ENCODE measurements at places on chromosomes 16 and 17.

DNA sequence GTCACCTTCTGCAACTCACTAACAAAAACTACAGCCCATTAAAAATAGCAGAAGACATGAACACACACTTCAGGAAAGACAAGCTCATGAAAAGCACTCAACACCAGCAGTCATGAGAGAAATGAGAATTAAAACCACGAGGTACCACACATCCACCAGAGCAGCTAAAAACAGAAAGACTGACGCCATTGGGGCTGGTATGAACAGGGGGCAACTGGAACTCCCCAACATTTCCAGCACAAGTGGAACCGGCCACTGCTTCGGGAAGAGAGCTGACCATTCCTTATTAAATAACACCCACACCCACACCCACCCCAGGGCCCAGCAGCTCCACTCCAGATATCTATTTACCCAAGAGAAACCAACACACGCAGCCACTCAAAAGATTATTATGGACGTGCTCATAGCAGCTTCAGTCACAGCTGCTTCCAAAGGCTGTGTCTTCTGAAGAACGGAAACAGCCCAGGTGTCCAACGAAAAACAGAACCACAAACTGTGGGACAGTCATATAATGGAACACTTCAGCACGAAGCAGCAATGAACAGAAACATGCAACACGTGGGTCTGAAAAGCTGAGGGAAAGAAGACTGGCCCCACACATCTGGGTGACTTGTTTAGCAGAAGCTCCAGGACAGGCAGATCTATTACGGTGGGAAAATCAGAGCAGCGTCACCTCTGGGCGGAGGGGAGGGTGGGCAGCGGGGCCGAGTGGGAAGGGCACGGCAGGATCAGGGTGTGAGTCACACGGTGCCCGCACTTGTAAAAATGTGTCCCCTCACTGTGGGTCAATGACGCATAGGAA, 41.1 kb downstream of the KLHDC4 start:
- no peak for DNase-seq

GRCh38 chr16:83961591-83961990, 6.5 kb upstream of the NECAB2 start:
- no peak for DNase-seq

- no peak for DNase-seq
Observed at GRCh38 chr17:42512733-42513251, 23.2 kb upstream of the NAGLU start.

DNA sequence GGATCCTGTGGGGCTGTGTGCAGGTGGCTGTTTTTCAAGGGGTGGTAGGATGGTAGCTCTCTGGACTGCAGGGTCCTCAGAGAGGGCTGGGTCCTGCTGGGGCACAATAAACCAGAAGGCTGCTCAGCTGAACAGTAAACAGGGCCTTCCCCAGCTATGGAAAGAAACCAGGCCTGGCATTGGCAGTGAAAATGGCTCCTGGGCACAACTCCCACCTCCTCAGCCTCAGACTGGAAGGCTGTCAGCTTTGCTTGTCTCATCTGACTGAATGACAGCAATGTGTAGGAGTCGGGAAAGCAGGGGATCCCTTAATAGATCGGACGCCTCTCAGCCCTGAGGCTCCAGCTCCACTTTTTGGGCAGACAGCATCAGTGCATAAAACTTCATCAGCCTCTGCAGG, 59.8 kb upstream of the NLRP1 start:
- no peak for DNase-seq

GRCh38 chr17:66306446-66306845, 4.0 kb downstream of the PRKCA start:
- DNase-seq: no peak

DNA sequence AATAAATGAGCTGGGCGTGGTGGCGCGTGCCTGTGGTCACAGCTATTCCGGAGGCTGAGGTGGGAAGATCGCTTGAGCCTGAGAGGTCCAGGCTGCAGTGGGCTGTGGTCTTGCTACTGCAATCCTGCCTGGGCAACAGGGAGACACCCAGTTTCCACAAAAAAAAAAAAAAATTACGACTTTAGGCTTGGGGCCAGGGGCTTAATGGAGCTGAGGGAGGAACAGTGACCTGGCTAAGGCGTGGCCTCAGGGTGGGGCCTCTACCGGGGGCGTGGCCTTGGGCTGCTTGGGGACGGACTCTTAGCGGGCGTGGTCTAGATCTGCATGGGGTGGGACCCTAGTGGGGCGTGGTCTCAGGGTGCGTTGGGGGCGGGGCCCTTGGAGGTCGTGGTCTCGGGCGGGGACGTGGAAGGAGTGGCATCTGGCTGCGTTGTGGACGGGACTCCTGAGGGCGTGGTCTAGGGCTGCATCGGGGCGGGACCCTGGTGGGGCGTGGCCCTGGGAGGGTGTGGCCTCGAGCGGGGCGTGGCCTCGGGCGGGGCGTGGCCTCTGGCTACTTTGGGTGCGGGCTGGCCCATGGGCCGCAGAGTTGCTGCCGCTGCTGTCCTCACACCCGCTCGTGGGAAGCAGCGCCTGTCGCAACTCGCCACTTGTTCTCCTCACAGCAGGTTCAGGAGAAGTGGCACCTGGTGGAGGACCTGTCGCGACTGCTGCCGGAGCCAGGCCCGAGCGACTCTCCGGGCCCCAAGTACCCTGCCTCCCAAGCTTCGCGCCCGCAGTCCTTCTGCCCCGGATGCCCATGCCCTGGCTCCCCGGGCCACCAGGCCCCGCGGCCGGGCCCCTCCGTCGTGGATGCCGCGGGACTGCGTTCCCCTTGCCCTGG, 5.8 kb upstream of the C17orf99 start:
- DNase-seq: no peak

GRCh38 chr17:65551267-65552040, 10.0 kb downstream of the AXIN2 start:
- no peak for DNase-seq

- DNase-seq: no peak
Observed at GRCh38 chr16:11135464-11135973, 120.5 kb downstream of the SOCS1 start.

DNA sequence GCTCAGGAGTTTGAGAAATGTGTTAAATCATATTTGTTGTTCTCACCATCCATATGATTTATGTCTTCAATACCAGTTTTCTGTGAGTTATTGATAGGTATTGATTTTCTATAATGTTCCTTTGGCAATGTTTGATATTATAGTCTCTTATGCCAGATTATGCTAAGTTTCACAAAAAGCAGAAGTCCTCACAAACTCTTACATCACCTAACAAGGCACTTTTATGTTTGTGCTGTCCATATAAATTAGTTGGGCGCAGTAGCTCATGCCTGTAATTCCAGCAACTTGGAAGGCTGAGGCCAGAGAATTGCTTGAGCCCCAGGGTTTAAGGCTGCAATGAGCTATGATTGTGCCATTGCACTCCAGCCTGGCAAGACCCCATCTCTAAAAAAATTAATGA, 12.6 kb upstream of the UQCRC2 start:
- no peak for DNase-seq

GRCh38 chr17:73011016-73011486, 81.4 kb downstream of the SLC39A11 start:
- DNase-seq: no peak

- DNase-seq: no peak
Observed at GRCh38 chr16:77869997-77870813, 81.8 kb downstream of the VAT1L start.

- no peak for DNase-seq
Observed at GRCh38 chr17:44374306-44375195, 10.9 kb upstream of the FAM171A2 start.

DNA sequence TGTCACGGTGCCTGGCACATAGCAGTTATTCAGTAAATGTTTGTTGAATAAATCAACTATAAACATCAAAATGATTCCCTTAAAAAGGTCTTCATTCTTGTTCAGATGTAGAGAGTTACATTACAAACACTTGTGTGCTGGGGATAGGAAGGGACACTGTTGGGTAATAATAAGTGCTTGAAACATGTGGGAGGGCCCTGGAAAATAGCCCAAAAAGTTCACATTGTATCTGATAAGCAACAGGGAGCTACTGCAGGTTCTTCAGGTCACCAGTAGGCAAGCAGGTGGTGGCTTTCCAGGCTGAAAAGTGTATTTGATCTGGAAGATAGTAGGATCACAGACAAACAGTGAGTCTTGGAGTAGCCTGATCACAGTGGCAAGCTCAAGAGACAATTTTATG, 19.0 kb upstream of the ZNF652 start:
- no peak for DNase-seq

DNA sequence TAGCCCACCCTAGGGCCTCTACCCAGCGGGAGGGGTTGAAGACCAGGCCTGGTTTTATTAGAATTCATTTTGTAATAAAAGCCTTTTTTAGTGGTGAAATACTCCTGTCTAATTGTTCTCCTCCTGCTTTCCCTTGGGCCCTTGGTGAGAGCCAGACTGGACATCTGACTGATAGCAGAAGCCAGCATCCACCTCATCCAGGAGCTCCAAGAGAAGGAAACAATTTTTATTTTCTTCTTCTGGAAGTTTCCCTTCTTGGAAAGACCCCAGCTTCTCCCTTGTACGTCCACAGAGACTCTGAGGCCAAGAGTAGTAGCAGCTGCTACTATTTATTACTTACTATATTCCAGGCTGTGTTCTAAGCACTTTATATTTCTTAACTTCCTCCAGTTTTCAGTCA, 4.0 kb upstream of the PHKG2 start:
- DNase-seq: no peak

GRCh38 chr17:51957786-51958185, 200.7 kb downstream of the CA10 start:
- DNase-seq: no peak

- no peak for DNase-seq
Observed at GRCh38 chr17:17321356-17322025, 18.3 kb downstream of the NT5M start.

DNA sequence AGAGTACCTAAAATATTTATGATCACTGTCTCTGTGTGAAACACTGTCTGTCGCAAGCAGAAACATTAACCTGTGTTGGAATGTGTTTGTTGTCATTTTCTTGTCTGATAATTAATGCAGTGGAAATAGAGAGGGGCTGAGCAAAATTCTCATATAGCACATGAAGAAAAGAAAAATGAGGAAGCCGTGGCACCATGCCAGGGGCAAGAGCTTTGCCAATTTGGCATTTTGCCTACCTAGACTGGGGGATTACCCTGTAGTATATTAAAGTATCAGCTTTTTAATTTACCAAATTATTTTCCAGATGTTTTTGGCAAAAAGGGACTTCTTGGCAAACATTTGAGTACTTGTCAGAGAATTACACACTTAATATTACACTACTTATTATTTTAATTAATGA, 1326.6 kb upstream of the GOT2 start:
- DNase-seq: no peak

- DNase-seq: no peak
Observed at GRCh38 chr16:60771138-60771537, 1265.1 kb downstream of the CDH8 start.

- no peak for DNase-seq
Observed at GRCh38 chr16:81014672-81015071, 7.7 kb downstream of the CENPN start.

- DNase-seq: no peak
Observed at GRCh38 chr16:370979-371514, 709 bp upstream of the MRPL28 start.

DNA sequence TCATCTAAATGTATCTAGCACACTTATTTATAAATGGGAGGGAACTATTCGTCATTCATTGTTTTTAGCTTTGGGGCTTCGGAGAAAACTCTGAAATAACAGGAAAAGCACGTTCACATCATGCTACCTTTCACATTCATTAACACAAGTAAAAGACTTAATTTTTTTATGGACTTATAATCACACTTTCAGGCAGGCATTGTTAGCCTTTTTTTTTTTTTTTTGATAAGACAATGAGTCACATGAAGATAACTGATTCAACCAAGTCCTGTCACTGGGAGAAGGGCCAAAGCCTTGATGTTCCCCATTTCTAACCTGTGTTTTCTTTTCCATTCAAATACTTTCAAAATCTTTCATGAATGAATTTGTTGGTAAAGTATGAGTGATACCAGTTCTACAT, 631.3 kb upstream of the CA10 start:
- DNase-seq: no peak

- no peak for DNase-seq
Observed at GRCh38 chr17:39738568-39738901, 797 bp downstream of the GRB7 start.

- DNase-seq: no peak
Observed at GRCh38 chr16:86452451-86452850, 57.9 kb upstream of the FOXF1 start.

DNA sequence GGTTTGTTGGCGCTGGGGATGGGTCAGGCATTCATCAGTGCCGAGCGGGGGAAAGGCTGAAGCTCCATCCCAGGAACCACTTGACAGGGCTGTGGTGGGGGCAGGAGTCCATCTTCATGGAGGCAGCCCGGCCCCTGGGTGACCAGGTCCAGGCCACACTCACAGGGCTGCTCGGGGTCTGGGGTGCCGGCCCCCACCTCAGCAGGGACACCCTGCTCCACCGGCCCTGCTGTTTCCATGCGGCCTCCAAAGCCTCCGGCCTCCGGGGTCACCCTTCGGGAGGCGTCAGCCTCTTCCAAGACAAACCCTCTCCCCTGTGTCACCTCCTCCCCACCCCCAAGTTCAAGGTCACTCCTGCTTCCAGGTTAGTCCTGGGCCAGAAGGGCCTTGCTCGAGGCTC, 22.1 kb downstream of the GALNS start:
- no peak for DNase-seq

DNA sequence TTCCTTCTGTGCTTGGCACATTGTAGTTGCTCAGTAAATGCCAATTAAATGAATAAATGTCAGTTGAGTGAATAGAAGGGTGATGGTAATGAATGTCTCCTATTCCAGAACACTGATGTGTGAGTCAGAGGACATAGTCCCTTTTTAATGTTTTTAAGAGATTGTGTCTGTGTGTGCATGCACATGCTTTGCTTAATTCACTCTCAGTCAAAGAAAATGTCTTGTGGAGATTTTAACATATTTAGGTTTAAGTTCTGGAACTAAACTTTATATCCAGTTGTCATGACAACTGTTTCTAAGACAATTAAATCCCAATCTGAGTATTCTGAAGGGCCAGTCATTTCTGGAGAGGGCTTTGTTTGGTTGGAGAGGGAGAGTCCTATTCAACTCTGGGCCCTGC, 255.3 kb upstream of the CDH11 start:
- no peak for DNase-seq
